SW480 (cell line): ENCODE measurements at places on chromosomes 2 and 18.
A peak's percentile ranks its signal among the peaks of the same experiment; 100 is the strongest.

- DNase-seq: no peak
These were observed 963.0 kb downstream of the TDRD15 start for GRCh38 chr2:22086726-22087125.

DNA sequence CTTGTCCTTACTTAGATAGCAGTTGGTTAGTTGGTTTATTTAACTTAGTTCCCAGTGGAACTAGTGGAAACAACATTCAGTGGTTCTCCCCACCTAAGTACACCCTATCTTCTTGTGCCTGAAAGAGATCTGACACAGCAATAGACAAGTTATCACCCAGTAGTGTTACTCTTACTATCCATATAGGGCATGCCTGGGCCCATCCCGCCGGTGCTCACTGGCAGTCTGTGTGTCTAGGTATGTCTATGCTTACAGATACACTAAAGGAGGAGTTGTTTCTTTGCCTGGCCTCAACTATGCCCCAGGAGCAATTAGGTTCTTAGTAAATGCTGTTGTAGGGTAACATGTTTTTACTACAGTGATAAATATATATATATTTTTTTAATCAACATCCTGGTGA lies 12.0 kb upstream of the NRP2 start:
- no peak for DNase-seq

- DNase-seq: peak; percentile 52
These were observed 39.2 kb downstream of the GNAL start for GRCh38 chr18:11728249-11728648.

GRCh38 chr2:161754379-161754778 lies 130.2 kb downstream of the SLC4A10 start:
- no peak for DNase-seq

GRCh38 chr2:226798422-226799210 lies 1.0 kb downstream of the IRS1 start:
- no peak for DNase-seq

DNA sequence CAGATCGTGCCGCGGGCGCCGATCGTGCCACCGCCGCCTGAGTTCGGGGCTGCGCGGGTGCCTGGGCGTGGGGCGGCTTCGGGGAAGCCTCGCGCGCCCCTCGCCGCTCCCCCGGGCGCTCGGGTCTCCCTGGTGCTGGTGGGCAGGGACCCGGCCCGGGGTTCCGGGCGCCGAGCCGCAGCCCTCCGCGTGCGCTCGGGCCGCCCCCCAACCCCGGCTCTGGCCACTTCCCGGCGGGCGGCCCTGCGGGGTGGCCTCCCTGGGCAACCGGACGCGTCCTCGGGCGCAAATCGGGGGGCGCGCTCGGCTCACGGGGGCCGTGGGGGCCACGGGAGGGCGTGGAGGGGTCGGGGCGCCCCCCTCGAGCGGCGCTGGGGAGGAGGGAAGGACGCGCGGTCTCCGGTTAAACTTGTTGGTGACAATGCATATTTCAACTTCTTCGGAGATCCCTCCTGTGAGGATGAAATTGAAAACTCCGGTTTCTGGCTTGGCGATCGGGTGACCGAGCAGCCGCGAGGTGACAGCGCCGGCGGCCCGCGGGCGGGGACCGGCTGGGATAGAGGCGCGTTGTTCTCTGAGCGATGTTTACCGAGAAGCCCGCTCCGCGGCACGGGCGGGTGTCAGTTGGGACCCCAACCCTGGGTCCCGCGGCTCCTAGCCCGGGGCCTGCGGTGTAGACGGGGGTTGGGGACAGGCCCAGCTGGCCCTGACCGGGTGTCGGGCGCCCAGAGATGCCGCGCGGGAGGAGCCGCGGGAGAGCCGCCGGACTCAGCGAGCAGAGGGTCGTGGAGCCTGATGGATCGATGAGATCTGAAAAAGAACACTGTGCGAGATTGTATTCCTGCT lies 676 bp downstream of the SH3BP4 start:
- no peak for DNase-seq

DNA sequence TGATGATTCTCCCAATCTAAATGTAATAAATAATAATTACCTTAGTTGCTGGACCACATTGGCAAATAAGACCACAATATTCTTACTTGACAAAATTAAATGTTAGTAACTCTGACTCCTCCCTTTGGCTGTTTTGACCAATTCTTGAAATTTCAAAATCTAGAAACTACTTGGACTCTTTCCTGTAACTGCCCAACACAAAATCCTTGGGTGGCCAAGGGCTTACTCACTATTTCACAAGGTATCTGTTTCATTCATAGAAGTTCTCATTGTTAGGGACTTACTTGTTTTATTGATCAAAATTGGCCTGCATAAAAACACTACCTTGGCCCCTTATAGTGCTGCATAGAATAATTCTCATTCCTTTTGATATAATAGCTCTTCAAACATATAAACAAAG lies 19.4 kb downstream of the CDH20 start:
- no peak for DNase-seq

GRCh38 chr2:224816816-224817215 lies 100.7 kb upstream of the CCDC195 start:
- DNase-seq: no peak

DNA sequence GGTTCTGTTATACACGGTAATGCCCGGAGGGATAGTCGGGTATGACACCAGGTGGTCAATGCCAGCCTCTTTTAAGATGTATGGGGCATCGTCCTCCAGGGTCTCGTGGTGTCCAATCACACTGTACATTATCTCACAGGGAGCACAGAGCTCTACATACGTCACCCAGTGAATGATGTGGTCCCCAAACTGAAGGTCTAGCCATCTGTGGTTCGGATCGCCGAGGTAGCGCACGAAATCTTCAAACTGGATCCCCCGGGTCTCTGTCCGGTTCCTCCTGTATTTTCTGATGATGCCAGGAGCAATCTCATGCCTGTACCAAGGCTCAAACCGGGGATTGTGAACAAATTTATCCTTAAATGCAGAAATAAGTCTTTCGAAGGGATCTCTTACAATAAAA lies 24.1 kb downstream of the CHST10 start:
- DNase-seq: no peak
